Fibroblast of skin of left biceps (primary cell): ENCODE measurements at places on chromosomes 7 and 10.

DNA sequence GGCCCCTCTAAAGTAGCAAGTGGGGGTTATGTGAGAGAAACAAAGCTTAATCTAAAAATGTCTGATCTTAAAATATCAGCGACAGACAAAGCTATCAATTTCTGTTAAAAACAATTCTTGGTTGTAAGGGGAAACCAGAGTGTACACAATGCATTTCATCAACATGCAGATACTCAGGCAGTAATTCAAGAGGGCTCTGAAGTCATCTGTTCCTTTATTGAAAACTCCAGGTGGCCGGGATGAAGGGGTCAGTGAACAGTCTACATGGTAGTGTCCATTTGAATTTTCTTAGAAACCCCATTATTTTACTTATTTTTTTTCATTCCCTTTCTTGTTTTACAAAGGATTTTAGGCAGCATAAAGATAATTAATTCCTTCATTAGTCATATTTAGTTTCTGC, 36.7 kb upstream of the BTBD16 start:
- DNase-seq = no peak

GRCh38 chr7:25858525-25859411, 293.2 kb upstream of the NFE2L3 start:
- no peak for DNase-seq

DNA sequence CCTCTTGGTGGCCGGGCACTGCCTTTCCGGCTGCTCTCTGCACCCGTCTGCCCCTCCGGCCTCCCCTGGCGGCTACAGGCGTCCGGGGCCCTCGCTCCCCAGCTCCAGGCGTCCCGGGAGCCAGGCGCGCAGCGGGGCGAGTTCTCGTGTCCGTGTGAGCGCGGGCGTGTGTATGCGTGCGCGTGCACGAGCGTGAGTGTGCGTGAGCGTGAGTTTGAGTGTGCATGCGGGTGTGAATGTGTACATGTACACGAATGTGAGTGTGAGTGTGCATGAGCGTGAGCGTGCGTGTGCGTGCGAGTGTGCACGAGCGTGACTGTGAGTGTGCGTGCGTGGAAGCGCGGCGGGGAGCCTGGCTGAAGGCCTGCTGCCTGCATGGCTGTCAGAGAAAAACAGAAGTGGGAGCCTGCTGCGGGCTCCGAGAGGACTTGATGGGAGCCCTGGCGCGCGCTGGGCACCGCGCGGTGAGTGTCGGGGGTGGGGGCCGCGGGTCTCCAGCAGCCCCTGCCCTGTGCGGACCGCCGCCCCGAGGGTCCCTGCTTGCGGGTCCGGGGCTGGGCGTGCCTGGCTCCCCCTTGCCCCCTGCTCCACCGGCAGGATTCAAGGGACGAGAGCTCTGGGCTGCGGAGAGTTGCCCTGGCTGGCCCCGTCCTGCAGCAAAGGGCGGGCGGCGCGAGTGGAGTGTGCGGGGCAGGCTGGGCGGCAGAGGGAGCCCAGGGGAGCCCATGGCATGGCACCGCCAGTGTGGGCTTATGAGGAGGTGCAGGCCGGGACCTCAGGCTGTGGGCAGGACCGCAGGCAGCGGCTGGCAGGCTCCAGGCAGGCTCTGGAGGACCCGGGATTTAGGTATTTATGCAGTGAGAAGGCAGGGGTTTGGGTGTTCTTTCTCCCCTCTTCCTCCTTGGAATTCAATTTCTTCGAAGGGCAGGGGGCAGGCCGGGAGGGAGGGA, 75.8 kb upstream of the EN2 start:
- no peak for DNase-seq

GRCh38 chr7:3112479-3113134, 68.9 kb upstream of the CARD11 start:
- no peak for DNase-seq

GRCh38 chr7:15326044-15326644, 235.7 kb downstream of the AGMO start:
- no peak for DNase-seq

GRCh38 chr10:4639960-4640359, 186.0 kb upstream of the AKR1E2 start:
- DNase-seq = no peak

- no peak for DNase-seq
Measured at GRCh38 chr10:89975771-89976170, 274.4 kb downstream of the KIF20B start.

GRCh38 chr7:45173596-45174327, 16.2 kb downstream of the RAMP3 start:
- no peak for DNase-seq

GRCh38 chr7:129247087-129247486, 22.3 kb downstream of the AHCYL2 start:
- DNase-seq = no peak

GRCh38 chr7:97096661-97097060, 20.8 kb upstream of the SDHAF3 start:
- DNase-seq = no peak

DNA sequence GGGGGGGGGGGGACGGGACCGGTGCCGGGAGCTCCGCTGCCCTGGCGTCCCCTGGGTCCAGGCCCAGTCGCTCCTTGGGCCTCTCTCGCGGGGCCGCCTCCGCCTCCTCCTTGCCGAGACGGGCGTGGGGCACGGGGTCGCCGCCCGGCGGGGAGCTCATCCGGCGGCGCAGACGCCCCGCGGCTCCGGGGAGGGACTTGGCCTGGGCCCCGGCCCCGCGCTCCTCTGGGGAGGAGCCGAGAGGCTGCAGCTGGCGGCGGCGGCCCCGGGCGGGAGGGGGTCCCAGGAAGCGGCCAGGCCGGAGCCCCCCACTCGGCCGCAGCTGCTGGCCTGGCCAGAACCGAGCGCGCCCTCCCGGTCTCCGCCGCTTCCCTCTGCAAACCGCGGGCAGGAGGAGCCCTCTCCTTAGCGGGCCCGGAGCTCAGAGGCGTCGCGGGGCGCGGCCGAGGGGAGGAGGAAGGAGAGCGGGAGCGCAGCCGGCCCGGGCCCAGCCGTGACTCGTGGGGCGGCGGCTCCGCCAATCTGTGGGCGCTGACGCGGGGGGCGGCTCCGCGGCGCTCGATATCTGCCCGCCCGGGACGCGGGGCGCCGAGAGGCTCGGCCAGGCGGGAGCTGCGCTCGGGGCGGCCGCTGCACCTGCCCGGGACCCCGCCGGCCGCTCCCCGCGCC, at the start of gene FAM20C:
FAM20C (plus strand) TSS at position 591 of the 669 bp plus-strand sequence. CDS start 629 bp downstream, outside the sequence.
- peak; percentile 42 for DNase-seq

DNA sequence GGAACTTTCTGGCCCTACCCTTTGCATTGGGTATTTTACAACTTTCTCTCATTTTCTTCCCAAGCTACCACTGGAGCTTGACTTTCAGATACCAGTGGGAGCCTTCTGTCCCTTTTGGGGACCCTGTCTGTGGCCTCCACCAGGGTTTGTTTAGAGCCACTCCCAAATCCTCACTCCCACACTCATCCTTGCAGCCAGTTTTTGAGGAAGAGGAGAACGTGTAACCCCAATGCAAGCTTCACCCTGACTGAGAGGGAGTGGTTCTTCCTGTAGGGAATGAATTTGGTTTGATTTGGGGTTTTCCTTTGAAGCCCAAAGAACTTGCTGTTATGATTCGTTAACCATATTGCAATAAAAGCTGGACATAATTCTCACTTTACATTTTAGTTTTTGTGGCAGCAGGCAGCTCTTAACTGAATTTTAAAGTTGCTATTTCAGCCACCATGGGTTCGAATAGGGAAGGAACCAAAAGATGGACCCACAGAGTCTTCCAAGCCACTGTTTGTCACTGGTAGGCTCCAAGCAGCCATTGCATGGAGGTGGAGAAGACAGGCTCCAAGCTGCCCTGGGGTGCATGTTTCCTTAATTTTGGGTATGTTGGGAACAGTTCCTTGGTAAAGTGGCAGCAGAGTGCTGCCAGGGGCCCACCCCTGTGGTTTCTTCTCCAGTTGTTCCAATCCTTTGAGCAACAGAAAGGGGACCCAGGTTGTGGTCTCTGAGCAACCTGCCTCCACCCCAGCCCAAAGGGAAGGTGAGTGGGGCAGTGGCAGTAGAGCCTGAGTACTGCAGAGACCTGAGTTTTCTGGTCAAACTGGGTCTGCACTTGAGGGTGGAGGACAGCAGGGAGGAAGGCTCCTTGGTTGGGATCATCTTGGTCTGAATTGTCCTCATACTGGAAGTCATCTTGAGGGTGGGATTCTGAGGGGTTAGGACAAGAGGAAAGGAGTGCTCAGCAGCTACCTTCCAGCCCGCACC, 5.1 kb downstream of the EVX1 start:
- DNase-seq = no peak

- no peak for DNase-seq
Measured at GRCh38 chr10:113165673-113166072, 215.6 kb downstream of the TCF7L2 start.

GRCh38 chr10:24208661-24209431, at the start of gene KIAA1217:
Gene KIAA1217, plus strand, starts transcription at chr10:24209138. Its CDS starts 56 bp downstream, at chr10:24209194.
- DNase-seq = no peak

DNA sequence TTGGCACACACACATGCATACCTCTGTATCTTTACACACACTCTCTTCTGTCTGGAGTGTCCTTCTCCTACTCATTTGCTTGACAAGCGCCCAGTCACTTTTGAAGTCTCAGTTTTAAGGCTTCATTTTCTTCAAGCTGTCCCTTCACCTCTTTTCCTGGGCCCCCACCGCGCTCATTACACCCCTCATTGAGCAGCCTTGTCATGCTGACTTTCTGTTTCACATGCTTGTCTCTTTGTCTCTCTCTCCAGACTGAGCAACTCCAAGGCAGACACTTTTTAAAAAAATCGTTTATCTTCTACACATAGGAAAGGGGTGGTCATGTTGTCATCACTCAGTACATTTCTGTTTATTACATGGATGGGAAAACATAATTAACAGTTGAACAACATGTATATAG, 225.2 kb upstream of the FZD1 start:
- no peak for DNase-seq

GRCh38 chr7:132077971-132078685, 498.1 kb downstream of the PLXNA4 start:
- DNase-seq = no peak

- no peak for DNase-seq
Measured at GRCh38 chr7:150341263-150342120, at the start of gene RARRES2. Gene RARRES2, minus strand, starts transcription at chr7:150341629. Its CDS starts 1,020 bp downstream, at chr7:150340609.

- DNase-seq = no peak
Measured at GRCh38 chr7:20330928-20331909, 519 bp downstream of the ITGB8 start.

DNA sequence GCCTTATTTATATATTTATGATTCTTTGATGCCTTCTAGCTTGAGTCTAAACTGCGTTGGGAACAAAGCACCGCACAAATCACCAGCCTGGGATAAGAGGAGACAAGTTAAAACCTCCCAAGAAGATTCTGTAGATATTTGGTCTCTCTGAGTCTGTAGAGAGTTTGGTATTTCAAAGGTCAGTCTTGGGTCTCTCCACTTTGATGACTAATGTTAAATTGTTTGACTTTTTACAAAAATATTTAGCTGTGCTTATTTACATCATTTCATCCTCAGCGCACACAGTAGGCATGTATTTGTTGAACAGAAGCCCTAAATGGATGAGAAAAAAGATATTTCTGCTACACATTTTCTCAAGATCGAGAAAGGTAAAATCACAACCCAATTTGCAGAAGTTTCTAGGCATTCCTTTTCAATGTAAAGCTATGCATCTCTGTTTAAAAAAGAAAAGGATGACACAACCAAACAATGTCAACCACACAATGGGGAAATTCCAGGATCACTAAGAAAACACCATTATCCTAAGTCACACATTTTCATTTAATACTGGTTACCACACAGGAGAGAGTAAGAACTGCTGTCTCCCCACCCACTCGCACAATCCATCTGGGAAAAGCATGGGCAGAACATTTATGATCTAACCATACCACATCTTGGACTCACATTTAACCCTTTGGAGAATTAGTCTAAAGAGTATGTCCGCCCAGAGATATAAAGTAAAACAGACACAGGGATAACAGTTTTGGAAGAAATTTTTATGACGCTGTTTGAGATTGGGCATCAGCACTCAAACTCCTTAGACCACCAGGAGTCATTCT, 4.4 kb downstream of the CDK6 start:
- DNase-seq = peak; percentile 70

GRCh38 chr7:22433710-22434460, 66.1 kb downstream of the STEAP1B start:
- no peak for DNase-seq

DNA sequence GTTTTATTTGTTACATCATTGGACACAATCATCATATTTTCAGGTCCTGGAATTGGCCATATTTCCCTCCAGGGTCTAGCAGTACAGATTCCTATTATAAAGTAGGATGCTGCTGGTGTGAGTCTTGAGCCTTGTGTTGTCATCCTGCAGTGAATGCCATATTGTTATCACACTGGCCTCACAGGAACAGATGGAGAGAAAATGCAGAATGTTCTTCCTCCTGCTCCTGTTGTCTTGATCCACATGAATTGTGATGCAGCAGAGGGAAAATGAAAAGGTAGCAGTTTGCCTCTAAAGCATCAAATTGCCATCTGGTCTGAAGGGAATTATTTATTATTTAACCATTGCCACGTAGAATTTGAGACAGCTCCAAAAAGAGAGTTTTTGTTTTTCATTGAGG, 248.6 kb downstream of the GPAM start:
- DNase-seq = no peak

GRCh38 chr10:5095687-5096086, 1.5 kb downstream of the AKR1C3 start:
- DNase-seq = no peak

DNA sequence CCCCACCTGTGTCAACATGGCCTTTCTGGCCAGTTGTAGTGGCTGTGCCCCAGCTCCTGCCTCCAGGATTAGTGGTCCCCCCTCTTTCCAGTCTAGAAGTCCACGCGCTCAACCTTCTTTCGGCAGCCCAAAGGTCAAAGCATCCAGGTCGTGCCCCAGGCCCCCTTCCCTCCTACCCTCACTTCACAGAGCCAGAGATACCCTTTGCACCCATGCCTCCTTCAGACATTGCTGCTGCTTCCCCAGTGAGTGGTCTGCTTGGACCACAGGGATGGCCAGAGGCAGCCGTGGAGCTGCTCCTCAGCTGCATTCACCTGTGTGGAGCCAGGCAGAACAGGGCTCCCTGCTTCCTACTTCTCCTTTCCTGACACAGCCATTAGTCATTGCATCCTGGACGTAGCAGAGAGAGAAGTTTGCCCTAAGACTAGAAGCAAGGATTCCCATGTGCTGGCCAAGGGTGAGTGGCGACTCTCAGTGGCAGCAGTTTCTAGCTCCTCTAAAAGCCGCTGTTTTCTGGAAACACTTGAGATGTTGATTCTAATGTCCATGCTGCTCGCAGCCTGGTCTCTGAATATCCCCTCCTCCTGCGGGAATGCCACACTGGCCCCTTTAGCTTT, 243.1 kb upstream of the SHH start:
- no peak for DNase-seq

DNA sequence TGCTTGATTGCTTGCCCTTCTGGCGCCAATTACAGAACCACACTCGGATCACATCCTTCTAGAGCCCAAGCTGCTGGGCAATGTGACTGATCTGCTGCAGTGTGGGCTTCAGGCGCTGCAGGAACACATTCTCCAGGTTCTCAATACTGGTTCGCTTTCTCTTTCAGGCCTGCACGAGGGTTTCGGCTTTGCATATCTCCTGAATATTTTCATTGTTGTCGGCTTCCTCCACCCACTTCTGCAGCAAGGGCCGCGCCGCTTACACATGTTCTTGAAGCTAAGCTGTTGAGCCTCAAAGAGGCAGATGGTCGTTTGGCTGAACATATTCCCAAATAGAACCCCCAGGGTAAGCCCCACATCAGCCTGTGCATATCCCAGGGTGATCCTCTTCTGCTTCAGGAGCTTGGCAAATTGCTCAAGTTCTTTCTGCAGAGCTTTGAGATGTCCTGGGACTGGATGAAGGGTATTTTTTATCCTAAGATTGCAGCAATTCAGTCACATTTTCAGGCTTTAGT, 64.6 kb downstream of the HERC4 start:
- DNase-seq = no peak
